Posterior vena cava (tissue), 2 donors: ENCODE measurements at places on chromosomes 4 and X. TPM values are rescaled to one million over a fixed set of nuclear protein-coding genes. Genes with fewer than 3 reads are reported as not detected.
A peak's percentile ranks its signal among the peaks of the same experiment; 100 is the strongest.

GRCh38 chrX:41616935-41617334 is 71.8 kb upstream of the GPR34 start:
- no peak for DNase-seq

DNA sequence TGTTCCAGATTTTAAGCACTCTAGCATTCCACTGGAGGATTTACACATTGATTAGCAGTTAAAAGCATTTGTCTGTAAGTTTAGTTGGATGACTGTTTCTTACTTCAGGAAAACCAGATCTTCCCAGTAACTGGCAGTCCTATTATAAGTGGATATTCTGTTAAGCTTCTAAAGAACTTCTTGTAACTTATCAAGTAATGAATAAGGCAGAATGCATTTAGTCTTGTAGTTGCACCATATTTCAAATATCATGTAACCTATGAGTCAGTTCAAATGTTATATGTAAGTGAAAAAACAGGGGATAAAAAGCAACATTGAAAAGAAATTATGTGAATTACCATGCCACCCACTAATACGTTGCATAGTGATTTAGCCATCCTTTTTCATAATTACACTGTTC is 30.2 kb upstream of the TENM3 start:
- DNase-seq: no peak

AWAT2 gene
- not detected for total RNA-seq

DNA sequence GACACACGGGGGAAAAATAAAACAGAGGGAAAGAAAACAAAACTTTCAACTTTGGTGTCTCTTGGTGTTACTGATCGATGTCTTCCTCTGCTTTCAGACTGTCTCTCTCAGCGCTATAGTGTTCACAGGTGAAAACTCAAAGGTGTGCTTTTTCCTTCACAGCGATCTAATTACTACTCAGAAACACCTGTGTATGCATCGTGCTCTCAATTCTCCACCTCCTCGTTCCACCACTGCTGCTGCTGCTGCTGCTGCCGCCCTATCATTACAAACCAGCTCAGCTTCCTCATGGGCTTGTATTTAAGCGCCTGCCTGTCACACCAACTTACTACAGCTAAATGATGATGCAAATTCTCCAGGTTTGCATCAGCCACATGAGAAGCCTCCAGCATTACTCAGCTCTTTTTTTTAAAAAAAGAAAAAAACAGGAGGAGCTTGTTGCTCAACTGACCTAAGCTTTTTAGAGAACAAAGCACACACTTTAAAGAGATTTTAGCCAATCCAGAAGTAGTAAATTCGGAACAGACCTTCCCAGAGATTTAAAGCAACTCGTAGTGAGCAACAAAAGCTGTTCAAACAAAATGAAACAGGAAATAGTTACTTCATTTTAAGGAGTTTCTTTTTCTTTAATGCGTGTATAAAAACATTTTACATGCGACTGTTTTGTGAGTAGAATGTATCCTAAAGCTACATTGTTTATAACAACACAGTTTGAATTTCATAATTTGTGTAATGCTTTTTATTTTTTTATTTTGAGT is at the start of gene SLC7A11:
TSS of gene SLC7A11 (minus strand) at position 274 of the 758 bp plus-strand sequence. CDS start 280 bp downstream, outside the sequence.
- DNase-seq: no peak

- no peak for DNase-seq
Measured at GRCh38 chr4:14392378-14392777, 609.9 kb upstream of the CPEB2 start.

TRIM61 gene
- total RNA-seq: 1.9 TPM

DNA sequence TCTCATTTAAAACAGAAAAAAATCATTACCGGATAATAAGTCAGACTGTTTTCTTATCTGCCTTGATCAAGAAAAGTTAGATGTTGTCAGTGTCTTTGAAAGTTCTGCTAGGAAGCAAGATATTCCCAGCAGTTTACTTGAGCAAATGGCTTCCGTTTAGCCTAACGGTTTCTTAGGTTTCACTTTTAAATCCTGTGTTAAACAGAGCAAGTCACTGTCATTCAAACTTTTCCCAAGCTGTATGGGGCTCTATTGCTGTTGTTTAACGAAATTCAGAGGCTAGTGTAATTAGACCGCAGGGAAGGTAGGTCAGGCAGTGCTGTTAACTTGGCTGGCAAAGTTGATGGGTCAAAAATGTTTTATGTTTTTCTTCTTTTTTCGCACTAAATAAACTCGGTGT is 80.3 kb upstream of the NEIL3 start:
- no peak for DNase-seq

- no peak for DNase-seq
Measured at GRCh38 chr4:48518143-48518542, 28.1 kb downstream of the ZAR1 start.

- no peak for DNase-seq
Measured at GRCh38 chr4:40909363-40909876, 159.7 kb downstream of the NSUN7 start.

FRMD7 gene
- 0.19 TPM for total RNA-seq

- DNase-seq: no peak
Measured at GRCh38 chr4:124414276-124415040, 298.1 kb downstream of the ANKRD50 start.

DNA sequence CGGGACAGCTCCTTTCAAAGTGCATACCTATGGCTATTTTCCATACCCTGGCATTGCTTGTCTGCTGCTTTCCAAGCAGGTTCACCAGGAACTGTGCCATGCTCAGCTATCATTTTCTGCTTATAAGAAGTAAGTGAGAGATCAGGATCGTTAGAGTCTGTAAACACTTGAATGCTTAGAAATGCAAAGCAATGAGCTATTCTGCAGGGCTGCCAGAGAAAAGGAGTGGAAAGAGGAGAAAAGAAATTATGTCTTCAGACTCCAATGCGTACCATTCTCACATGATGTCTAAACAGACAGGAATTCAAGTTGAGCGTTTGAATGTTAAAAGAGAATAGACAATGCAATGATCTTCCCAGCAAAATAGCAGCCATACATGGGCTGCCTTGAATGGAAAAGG is 245.5 kb upstream of the SLC7A11 start:
- DNase-seq: no peak

FAAH2 gene
- 0.60 TPM for total RNA-seq

- no peak for DNase-seq
Measured at GRCh38 chr4:88063634-88064296, 56.3 kb downstream of the PKD2 start.

GRCh38 chrX:13774696-13775095 is 40.1 kb downstream of the OFD1 start:
- DNase-seq: no peak

GRCh38 chr4:63460075-63460474 is 949.2 kb downstream of the TECRL start:
- DNase-seq: no peak

GRCh38 chr4:5863461-5864113 is 29.3 kb downstream of the CRMP1 start:
- DNase-seq: no peak

GRCh38 chrX:106611679-106612392 is at the start of gene RADX:
RADX (plus strand) TSS chrX:106611978; CDS start chrX:106612081, 103 bp downstream.
- DNase-seq: peak; percentile 93

DDIT4L gene
- 9.8 TPM for total RNA-seq

TMEM150C gene
- total RNA-seq: 9.7 TPM

GRCh38 chr4:134276476-134276875 is 74.9 kb upstream of the PABPC4L start:
- no peak for DNase-seq

GRCh38 chr4:7224878-7225533 is 32.7 kb downstream of the SORCS2 start:
- no peak for DNase-seq

GABRB1 gene
- total RNA-seq: not detected
